CD4-positive, alpha-beta T cell treated with Interleukin-2 at 100 ng/mL for 4 hours (primary cell): ENCODE measurements at places on chromosomes 6 and 20.

DNA sequence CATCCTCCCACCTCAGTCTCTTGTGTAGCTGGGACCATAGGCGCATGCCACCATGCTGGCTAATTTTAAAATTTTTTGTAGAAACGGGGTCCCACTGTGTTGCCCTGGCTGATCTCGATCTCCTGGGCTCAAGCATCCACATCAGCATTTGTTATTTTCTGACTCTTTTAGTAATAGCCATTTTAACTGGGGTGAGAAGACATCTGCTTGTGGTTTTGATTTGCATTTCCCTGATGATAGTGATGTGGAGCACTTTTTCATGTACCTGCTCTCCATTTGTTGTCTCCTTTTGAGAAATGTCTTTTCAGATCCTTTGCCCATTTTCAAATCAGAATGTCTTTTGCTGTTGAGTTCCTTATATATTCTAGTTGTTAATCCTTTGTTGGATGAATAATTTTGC is 22.2 kb upstream of the TULP4 start:
- peak; percentile 26 for DNase-seq

DNA sequence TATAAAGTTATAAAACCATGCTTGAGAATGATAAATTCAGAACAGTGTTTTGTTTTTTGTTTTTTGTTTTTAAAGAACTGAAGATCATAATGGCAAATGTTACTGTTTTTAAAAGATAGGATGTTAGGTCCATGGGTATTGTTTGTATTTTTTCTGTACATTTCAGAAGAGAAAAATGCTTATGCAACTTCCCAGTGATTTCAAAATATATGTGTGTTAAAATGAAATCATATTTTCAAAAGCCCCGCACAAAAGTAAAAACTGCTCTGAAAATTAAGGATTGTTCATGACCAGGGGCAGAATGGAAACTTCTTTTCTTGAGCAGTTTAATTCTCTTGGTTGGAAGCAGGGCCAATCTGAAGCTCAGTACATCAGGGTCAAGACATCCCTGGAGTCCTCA is 109.2 kb upstream of the SIRPG start:
- DNase-seq, result no peak

- DNase-seq, result no peak
Measured at GRCh38 chr6:118815495-118815894, 78.5 kb upstream of the ASF1A start.

- no peak for DNase-seq
Measured at GRCh38 chr20:23513164-23513563, 22.2 kb downstream of the CST8 start.

GRCh38 chr6:41522780-41523548 is 23.2 kb upstream of the FOXP4 start:
- no peak for DNase-seq

- DNase-seq, result no peak
Measured at GRCh38 chr6:40887079-40887791, 151.8 kb downstream of the UNC5CL start.

DNA sequence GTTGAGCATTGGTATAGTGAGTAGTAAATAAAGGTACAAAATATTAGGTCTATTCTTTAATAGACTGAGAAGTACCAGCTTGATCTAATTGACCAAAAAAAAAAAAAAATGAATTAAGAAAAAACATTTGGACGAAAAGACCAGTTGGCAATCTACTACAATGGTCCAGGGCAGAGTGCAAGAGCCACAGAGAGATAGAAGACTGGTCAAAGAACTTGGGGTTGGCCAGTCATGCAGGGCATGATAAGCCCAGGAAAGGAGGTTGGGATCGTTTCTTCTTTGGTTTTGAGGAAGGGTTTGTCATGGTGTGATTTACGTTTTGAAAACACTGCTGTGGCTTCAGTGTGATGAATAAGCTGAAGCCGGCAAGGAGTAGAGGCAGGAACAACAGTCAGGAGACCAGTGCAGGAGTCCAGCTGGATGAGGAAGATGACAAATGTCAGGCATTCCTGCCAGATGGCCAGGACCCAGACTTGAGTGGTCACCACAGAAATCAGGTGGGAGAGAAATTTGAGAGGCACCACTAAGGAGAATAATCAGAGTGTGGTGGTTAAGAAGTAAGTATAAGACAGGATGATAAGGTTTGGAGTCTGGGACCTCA is 14.0 kb downstream of the SMLR1 start:
- DNase-seq, result no peak

DNA sequence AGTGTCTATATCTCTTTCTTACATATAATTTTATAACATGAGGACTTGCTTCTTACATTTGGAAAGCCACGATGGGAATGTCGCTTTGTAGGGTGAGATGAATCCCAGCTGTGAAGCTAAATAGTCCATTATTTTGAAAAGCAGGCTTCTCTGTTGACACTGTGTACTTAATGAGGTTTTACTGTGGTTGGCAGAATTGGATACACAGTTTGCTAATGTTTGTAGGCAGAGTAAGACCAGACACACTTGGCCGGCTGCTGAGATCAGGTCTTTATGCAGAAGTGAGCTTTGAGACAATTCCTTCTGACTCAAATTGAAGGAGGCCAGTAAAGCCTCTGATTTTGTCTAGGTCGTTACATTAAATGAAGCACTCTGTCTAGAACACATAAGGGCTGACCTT is 93.0 kb downstream of the NDUFAF5 start:
- no peak for DNase-seq
